ENCODE measurements at places on chromosomes 4 and X. TPM values are rescaled to one million over a fixed set of nuclear protein-coding genes. Genes with fewer than 3 reads are reported as not detected.
A peak's percentile ranks its signal among the peaks of the same experiment; 100 is the strongest.

CENPVL2 gene
- not detected for total RNA-seq

- H3K27me3 ChIP-seq, result no peaks in the 10 kb centered on the region
- H3K4me1 ChIP-seq, result no peaks in the 10 kb centered on the region
- H3K4me3 ChIP-seq, result no peak overlapping the region
- no peak for DNase-seq
- no peaks in the 10 kb centered on the region for H3K36me3 ChIP-seq
Observed at GRCh38 chr4:102153391-102153790, 191.9 kb downstream of the SLC39A8 start.

P2RY4 gene
- 0.64 TPM for total RNA-seq

DDIT4L gene
- 1.6 TPM for total RNA-seq

GRCh38 chr4:8745005-8745790 lies 126.4 kb downstream of the HMX1 start:
- peak; percentile 27 for DNase-seq
- H3K27ac ChIP-seq, result no peak overlapping the region
- H3K4me3 ChIP-seq, result no peak overlapping the region
- peaks cover 26% of the 10 kb centered on the region for H3K27me3 ChIP-seq

MFAP3L gene
- total RNA-seq, result 87.4 TPM

DNA sequence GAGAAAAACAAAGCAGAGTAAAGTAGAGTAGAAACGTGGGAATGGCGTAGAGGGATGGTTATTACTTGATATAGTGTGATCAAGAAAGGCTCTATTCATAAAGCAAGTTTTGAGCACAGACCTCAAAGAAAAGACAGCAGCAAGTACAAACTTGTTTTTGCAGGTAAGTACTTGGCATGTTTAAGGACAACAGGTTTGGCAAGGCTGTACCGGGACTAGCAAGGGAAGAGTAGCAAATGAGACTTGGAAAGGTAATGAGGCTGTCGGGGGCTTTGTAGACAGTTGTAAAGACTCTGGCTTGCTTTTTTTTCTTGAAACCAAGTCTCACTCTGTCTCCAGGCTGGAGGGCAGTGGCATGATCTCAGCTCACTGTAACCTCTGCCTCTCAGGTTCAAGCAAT lies 40.9 kb downstream of the NEK1 start:
- H3K4me1 ChIP-seq, result no peaks in the 10 kb centered on the region
- no peak overlapping the region for H3K27ac ChIP-seq
- H3K27me3 ChIP-seq, result no peaks in the 10 kb centered on the region
- H3K4me3 ChIP-seq, result no peak overlapping the region
- DNase-seq, result no peak

PCGF3 gene
- 71.7 TPM for total RNA-seq

VSIG1 gene
- total RNA-seq, result not detected

DNA sequence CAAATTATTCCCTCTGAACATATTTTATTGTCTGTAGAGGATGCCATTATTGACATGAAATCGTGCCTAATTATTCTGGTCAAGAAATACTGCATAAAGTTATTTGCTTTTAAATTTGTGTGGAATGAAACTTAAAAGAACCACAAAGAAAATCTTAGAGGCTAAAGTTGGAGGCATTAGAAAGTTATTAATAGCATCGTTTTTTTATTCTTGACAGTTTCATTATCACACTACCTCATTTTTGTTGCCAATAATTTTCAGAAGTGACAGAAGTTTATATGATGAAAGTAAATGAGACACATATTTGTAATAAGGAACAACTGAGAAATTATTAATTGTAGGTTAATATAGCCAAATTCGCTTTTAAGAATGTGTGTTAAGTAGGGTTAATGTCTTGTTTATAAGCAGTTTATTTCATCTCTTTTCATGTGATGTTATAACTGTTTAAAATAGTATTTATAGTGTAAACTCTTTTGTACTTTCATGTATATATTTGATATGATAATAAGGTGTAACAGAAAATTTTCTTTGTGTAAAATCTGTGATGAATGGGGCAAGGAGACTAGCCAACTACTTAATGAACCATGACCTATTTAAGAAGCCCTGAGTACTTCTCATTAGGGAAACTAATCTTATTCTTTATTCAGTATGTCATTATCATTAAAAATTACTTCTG lies 54.5 kb upstream of the GRIA2 start:
- H3K36me3 ChIP-seq, result no peaks in the 10 kb centered on the region
- no peak for DNase-seq
- H3K27ac ChIP-seq, result no peak overlapping the region
- no peak overlapping the region for H3K4me3 ChIP-seq
- H3K27me3 ChIP-seq, result no peaks in the 10 kb centered on the region

- no peaks in the 10 kb centered on the region for H3K27me3 ChIP-seq
- no peak overlapping the region for H3K4me3 ChIP-seq
- DNase-seq, result no peak
- no peaks in the 10 kb centered on the region for H3K4me1 ChIP-seq
- no peak overlapping the region for H3K27ac ChIP-seq
Observed at GRCh38 chrX:7891928-7892327, 35.3 kb downstream of the PNPLA4 start.

All from breast epithelium (tissue), 4 donors.